Fibroblast of mammary gland (primary cell): ENCODE measurements at places on chromosomes 3 and 15.
A peak's percentile ranks its signal among the peaks of the same experiment; 100 is the strongest.

- no peak for DNase-seq
Measured at GRCh38 chr3:168117059-168117458, 21.3 kb upstream of the GOLIM4 start.

- DNase-seq = peak; percentile 69
Measured at GRCh38 chr3:45223889-45224727, 2.0 kb downstream of the TMEM158 start.

- DNase-seq = peak; percentile 40
Measured at GRCh38 chr15:82540984-82541431, 751 bp upstream of the RPS17 start.

DNA sequence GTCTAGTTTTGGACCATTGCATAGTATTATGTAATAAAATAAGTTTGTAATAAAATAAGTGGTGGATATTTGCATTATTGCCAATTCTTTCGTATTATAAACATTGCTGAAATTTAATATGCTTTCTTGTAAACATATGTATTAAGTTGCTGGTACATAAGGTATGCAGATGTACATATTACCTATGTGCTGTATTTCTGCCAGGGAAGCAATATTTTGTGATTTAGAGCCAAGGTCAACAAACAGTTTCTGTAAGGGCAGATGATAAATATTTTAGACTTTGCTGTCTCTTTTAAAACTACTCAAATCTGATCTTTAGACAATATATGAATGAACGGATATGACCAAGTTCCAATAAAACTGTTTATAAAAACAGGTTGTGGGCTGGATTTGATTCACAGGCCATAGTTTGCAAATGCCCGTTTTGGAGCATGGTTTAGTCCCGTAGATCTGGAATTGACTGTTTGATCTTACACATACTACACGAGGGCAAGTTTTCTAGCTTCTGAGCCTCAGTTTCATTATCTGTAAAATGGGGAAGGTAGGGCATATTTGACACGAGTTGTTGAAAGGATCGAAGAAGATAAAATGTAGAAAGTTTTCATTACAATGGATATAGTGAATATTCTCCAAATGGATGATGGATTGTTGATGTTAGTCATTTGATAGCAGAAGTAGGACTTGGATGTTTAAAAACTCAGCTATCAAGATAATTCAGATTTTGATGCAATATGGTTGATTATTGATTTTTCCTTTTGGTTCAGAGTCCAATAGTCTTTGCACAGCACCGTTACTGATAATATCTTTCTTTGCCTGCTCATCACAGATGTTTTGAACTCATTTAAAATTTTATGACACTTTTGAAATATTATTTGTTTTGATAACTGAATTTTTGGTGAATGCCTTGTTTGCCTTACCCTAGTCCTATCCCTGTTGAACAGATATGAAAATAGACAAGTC is 394.6 kb downstream of the FEZF2 start:
- no peak for DNase-seq

DNA sequence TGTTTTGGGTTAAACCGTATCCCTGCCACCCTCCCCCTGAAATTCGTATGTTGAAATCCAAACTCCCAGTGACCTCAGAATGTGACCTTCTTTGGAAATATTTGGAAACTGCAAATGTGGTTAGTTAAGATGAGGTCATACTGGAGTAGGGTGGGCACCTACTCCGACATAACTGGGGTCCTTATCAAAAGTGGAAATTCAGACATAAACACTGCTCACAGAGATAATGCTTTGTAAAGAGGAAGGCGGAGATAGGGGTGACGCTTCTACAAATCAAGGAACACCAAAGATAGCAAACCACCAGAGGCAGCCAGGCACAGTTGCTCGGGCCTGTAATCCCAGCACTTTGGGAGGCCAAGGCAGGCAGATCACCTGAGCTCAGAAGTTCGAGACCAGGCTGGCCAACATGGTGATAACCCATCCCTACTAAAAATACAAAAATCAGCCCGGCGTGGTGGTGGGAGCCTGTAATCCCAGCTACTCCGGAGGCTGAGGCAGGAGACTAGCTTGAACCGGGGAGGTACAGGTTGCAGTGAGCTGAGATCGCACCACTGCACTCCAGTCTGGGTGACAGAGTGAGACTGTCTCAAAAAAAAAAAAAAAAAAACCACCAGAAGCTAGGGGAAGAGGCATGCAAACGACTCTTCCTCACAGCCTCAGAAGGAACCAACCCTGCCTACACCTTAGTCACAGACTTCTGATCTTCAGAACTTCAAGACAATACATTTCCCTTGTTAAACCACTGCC is 51.1 kb upstream of the CHD2 start:
- peak; percentile 82 for DNase-seq

GRCh38 chr3:45688194-45688881 is 858 bp upstream of the SACM1L start:
- no peak for DNase-seq

DNA sequence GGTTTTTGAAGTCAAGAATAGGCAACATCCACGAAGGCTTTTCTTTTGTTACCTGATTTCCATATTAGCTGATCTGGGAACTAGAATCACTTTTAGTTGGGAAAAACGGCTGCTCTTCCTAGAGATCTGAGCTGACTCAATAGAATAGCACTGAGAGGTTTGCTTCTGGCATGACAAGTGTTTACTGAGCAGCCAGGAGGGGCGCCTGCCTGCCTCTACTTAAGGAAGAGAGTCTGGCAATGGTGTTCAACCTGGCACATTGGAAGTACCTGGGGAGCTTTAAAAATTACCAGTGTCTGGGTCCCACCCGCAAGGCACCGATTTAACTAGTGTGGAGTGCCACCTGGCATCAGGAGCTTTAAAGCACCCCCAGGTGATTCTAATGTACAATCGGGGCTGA is 34.4 kb downstream of the FAM43A start:
- no peak for DNase-seq

DNA sequence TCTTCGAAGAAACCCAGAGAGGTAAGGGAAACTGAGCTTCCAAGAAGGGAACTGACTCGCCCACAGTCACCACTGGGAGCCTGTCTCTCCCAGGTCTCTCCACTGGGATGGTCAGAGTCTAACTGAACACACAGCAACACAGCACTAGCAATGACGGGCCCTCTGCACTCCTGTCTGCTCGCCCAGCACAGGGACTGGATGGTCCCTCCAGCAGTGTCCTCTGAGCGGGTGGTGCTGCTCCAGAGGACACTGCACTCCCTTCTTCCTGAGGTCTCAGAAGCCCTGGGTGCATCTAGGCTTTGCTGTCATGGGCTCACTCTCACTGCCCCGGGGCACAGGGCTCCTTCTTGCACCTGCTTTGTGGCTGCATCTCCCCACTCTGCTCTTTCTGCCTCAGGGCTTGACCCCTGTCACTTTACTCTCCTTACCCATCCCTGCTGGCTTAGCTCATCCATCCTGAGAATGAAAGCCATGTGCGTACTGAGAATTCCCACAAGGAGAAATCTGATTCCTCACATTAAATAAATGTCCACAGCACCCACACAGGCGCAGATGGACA is 356.6 kb downstream of the GABRG3 start:
- DNase-seq = no peak

GRCh38 chr3:107683447-107683846 is 160.7 kb downstream of the BBX start:
- peak; percentile 68 for DNase-seq

GRCh38 chr3:43423639-43424038 is 137.3 kb downstream of the SNRK start:
- DNase-seq = no peak

GRCh38 chr3:81676706-81677456 is 84.6 kb downstream of the GBE1 start:
- no peak for DNase-seq

DNA sequence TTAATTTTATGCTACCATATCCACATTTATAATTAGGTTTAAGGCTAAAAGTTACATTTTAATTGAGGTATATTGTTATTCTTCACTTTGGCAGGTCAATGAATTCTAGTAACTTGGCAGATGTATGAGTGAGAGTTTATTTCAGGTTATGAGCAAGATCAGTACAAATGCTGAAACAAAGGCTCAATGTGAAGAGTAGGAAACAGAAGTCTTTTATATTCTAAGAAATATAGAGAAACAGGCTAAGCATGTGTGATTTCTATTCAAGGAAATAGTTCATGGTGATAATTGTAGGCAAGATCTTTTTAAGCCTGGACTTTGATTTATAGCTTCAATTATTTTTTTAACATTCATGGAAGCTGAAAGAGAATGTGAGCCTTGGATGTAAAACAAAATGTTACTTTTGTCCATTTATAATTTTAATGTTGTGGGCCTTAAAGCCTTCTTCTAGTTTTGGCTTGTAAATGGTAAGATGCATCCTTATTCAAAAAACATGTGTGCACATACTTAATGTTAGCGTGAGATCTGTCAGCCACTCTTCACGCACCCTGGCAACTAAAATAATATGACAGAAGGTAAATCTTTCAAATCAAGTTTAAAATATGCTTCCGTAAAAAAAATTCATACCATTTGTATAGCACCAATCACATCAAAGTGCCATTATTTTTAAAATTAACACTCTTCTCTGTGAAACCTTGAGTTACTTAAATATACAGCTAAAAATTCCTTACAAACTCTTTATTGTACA is 22.8 kb upstream of the OSTN start:
- no peak for DNase-seq

- DNase-seq = no peak
Measured at GRCh38 chr3:195394024-195394423, 48.8 kb downstream of the ACAP2 start.

GRCh38 chr3:62667714-62668113 is 207.5 kb downstream of the CADPS start:
- DNase-seq = no peak

GRCh38 chr3:169215461-169216352 is 447.8 kb downstream of the MECOM start:
- DNase-seq = peak; percentile 3

DNA sequence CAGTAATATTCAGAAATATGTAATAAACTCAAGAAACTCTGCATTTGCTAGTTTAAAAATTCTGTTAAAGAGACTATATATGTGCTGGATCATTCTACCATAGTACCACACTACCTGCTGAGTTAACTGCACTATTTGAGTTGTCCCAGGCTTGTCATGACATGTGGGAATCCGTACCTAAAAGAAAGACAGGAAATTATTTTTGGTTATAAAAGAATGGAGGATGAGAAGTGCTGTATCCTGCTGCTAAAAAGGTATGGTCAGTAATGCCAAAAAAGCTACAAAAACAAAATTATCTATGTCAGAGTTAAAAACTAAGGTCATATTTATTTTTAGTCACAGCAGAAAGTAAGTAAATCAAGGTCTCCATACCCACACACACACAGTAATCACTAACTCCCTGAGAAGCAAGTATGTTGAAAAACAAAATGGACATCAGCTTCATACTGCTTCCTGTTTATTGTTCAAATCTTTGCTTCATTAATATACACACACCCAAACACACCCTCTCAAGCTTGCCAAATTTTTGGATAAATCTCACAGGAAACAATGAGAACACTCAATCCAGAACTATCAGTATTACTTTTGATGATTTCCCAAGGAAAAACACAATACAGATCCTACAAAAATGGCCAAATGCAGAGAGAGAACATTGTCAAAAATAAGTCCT is 33.7 kb downstream of the DENND6A start:
- no peak for DNase-seq

DNA sequence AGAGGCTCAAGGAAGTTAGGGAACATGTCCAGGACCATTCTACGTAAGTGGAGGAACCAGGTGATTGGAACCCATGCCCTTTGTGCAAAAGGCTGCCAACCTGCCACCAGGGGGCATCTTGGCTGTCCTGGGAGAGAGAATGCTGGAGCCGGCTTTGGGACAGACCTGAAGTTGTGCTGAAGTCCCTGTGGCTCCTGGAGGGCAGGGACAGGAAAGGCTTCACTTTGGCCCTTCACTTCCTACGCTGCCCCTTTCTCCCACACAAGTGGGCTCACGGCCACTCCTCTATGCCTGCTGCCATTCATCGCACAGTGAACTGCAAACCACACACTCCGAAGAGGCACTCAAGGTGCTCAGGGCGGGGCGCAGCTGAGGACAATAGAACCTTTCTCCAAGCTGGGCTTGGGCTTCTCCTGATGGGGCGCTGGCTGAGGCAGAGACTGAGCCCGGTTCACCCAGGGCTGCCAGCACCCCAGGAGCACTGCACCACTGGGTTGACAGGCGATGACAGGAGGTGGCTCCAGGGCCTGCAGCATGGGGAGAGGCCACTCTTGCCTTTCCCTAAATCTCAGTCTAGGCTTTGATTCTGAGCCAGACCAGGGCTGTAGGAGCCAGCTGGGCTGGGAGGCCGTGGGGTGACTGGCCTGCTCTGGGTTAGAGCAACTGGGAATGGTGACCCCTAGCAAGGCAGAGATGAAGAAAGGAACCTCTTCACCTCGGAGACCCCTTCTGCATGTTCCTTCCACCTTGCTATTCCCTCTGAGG is 8.4 kb downstream of the SHF start:
- no peak for DNase-seq

DNA sequence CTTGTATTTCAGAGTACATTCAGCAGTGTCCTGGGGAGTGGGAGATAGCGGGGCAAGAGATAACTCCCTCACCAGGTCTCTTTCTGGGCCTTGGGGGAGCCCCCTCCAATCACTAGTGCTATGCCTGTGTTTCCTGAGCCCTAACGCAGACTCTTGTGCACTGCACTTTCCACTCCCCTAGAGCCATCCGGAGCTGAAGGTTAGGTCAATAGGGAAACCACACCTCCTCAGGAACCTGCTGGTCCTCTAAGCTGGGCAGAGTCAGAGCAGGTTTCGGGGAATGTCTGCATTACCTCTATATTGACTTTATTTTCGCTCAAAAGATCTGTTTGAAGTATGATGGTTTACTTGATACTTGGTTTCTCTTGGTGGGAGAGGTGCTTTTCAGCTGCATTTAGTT is 617.0 kb upstream of the ROBO1 start:
- no peak for DNase-seq

GRCh38 chr15:93929375-93930094 is 301.8 kb upstream of the MCTP2 start:
- DNase-seq = peak; percentile 97

GRCh38 chr3:24810881-24811280 is 316.2 kb upstream of the THRB start:
- DNase-seq = no peak

DNA sequence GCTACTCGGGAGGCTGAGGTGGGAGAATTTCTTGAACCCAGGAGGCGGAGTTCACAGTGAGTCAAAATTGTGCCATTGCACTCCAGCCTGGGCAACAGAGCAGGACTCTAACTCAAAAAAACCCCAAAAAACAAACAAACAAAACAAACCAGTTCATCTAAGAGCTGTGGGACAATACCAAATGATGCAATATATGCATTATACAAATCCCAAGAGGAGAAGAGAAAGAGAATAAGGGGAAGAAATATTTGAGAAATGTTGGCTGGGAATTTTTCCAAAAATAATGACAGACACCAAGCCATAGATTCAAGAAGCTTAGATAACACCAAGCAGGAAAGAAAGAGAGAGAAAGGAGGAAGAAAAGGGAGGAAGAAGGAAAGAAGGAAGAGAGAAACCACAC is 82.5 kb downstream of the KLF13 start:
- peak; percentile 34 for DNase-seq
